ENCODE measurements at places on chromosomes 5 and 9. TPM values are rescaled to one million over a fixed set of nuclear protein-coding genes. Genes with fewer than 3 reads are reported as not detected.

DNA sequence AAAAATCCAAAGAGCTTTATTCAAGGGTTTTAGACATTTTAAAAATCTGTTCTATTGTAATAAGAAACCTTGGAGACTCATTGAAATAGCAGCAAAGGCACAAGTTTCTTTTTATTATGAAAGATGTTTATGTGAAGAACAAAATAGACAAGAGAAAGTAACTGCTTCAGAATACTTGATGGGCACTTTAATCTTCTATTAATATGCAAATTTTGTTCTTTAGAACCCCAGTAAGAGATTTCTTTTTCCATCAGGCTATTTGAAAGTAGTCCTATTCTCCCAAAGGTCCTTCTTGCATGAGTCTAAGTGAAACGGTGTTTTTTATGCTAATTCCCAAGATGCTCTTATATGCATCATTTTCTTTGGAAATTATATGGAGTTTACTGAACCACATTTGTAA lies 602.0 kb downstream of the EFNA5 start:
- DNase-seq: no peak

DNA sequence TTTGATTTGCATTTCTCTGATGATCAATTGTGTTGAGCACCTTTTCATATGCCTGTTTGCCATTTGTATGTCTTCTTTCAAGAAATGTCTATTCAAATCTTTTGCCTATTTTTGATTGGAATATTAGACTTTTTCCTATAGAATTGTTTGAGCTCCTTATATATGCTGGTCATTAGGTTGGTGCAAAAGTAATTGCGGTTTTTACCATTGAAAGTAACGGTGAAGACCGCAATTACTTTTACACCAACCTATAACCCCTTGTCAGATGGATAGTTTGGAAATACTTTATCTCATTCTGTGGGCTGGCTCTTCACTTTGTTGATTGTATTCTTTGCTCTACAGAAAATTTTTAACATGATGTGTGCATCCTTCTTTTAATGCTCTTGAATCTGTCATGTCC lies 113.2 kb upstream of the PRRC1 start:
- no peak for DNase-seq

GRCh38 chr5:82911910-82912309 lies 165.3 kb downstream of the TMEM167A start:
- DNase-seq: no peak

IL13 gene
- not detected for polyA plus RNA-seq

Measured in right cardiac atrium (tissue), 5 donors.